SIG-M5 (cell line): ENCODE measurements at places on chromosomes 12 and 14.

DNA sequence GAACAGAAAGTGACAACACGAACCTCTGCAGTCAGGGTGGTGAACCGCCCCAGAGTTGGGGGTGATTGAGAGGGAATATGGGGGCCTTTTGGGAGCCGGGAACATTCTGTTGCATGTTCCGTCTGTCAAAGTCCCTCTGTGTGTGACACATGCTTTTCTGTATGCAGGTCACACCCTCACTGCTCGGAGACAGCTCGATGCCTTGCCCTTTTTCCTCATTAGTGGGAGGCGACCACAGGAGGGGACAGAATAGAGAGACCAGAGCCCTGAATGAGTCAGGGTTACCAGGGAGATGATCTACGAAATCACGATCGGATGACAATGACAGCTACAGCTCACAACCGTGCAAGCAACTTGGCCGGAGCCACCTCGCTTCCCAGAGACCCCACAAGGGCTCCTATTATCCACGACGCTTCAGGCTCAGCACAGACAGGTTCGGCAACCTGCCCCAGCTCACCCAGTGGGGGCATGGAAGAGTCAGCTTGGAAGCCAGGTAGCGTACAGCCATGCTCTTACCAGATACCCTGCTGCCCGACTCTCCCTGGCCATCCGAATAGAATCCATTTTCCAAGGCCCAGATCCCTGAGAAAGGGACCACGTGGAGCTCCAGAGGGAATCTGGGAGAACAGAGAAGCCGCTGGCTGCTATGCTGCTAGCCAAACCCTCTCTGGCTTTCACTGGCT is 38.8 kb downstream of the TESC start:
- no peak for DNase-seq

GRCh38 chr12:57142121-57142520 is 5.3 kb downstream of the LRP1-AS start:
- DNase-seq = no peak

- DNase-seq = no peak
Observed at GRCh38 chr14:70278281-70278680, 81.2 kb downstream of the COX16 start.

DNA sequence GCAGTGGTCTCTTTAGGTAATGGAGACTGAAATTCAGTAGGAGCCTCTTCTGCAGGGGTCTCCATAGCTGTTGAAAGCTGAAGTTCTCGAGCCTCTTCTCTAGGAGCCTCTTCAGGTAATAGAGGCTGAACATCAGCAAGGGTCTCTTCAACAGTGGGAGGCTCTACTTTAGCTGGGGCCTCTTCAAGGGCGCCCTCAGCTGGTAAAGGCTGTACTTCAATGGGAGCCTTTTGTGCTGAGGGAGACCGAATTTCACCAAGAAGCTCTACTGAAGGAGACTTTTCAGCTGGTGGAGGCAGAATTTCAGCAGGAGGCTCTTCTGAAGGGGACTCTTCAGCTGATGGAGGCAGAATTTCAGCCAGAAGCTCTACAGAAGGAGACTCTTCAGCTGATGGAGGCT is 1.5 kb downstream of the FSCB start:
- DNase-seq = no peak

GRCh38 chr12:52324153-52324444 is 2.9 kb upstream of the KRT83 start:
- no peak for DNase-seq

DNA sequence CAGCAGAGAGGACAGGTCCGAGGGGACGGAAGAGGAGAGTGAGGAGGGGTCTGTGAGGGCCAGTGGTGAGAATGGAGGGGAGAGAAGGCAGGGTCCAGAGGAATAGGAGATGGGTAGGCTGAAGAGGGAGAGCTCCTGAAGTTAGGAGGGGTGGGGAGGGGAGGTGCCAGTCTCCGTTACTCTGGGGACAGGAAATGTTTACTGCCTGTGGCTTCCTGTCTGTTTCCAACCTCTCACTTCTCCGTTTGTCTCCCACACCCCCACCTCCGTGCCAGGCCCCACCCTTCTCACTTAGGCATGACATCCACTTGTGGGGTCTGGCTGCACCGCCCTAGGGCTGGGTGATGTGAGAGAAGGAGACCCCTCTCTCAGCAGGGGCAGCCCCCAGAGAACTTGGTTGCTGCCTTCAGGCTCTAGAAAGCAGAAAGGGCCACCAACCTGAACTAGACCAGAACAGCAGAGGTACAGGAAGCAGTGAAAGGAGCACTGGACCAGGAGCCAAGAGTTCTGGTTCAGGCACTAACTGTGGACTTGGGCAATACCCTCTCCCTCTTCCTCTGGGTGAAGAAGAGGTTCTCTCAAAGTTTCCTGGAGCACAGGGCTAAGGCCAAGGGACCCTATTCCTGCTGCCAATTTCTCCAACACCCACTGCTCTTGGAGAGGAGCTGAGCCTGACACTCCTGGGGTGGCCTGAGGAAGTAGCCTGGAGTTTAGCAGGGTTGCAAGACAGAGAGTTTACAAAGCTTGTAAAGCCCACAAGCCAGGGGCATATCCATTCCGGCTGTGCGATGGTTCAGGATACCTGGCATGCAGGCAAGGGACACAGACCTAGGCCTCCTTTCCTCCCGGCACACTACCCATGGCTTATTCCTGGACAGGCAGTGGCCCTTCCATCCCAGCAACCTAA is 5.5 kb downstream of the ITGA5 start:
- peak; percentile 33 for DNase-seq

- DNase-seq = no peak
Observed at GRCh38 chr12:101204602-101205304, 5.3 kb downstream of the SLC5A8 start.

- no peak for DNase-seq
Observed at GRCh38 chr12:65720136-65721130, 103.8 kb upstream of the HMGA2 start.

GRCh38 chr12:6328945-6329702 is 12.8 kb downstream of the TNFRSF1A start:
- no peak for DNase-seq

DNA sequence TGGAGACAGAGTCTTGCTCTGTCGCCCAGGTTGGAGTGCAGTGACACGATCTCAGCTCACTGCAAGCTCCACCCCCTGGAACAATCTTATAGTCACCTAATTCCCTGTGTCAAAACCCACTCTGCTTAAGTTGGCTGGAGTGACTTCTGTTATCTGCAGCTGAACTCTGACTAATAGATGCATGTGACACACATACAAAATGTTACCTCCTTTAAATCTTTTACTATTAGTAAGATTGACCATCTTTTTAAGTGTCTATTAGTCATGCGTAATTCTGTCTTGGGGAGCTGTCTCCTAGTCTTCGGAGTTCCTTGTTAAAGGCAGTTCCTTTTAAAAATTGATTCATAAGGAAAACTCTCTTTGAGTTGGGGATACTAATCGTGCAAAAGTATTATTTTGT is 7.4 kb downstream of the IFI27L1 start:
- no peak for DNase-seq

GRCh38 chr14:24741871-24742270 is 107.9 kb upstream of the GZMB start:
- DNase-seq = no peak

DNA sequence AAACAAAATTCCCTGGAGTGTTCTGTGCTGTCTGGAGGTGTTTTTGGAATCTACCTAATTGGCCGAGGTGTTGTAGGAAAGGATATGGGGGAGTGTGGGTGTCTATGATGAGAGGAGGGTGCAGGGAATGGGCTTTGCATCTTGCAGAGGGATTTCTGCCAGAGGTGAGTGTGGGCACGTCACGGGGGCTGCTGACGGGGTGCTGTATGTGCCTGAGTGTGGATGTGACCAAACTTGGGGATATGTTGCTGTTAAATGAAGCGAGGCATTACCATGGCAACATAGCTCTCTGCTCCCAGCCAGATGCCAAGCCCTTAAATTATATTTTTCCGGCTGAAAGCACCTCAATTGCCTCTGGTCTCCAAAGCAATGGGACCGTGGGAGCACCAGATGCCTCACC is 44.3 kb upstream of the SPTLC2 start:
- DNase-seq = no peak

DNA sequence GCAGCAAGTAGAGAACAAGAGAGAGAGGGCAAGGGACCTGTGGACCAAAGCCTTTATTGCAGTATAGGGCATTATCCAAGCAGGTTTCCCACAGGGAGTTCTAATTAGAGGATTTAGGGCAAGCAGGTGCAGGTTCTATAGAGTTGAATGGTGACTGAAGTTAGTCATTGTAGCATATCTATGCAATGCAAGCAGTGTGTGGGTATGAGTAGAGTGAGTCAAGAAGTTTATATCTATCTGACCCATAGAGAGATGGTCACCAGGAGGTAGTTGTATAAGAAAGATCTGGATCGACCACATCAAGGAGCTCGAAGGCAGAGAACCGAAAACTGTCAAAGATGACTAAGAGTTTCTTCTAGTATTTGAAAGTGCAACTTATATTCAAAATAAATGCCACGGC is 167.3 kb downstream of the PLCZ1 start:
- no peak for DNase-seq

DNA sequence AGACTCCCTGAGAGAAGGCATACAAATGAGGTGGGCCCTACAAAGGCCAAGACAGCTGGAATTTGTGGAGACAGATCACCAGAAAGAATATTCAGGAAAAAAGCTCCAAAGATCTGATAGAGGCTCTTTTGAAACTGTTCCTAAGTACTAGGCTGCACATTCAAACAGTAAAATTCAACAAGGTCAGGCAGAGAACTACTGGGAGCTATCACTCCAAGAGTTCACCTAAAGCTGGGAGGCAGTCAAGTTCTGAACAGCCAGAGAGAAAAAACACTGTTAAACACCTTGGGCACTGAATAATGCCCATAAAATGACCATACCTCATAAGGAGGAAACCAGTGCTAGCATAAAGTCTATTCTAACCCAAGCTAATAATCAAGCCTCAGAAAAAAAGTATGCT is 28.6 kb downstream of the MED13L start:
- DNase-seq = no peak

GRCh38 chr12:80659512-80660063 is 47.8 kb upstream of the MYF6 start:
- no peak for DNase-seq

GRCh38 chr12:106090591-106091445 is 47.9 kb downstream of the NUAK1 start:
- DNase-seq = no peak

DNA sequence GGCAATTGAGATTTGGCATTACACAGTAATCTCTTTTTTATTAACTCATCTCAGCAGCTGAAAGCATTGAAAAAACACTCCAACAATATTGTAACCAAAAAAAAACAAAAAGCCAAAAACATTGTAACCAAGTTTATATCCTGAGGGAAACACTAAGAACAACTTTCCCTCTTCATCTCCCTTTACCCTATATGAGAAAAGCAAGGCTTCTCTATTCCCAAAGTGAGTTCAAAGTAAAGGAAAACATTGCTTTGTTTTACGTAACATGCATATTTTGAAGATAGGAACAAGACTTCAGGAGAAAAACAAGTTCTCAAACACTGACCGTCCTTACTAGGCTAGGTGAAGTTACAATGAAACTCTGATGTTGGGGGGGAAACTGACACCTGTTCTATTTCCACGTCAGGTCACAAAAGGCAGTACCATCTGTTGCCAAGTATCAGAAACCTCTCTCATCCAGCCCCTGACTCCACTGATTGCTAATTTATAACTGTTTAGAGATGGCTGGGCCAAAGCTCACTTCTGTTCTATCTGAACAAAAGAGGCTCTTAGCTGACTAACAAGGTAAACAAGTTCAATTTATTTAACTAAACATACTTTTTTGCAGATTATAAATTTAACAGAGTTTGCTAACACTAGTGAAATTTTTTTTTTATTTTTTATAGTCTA is 67.9 kb upstream of the PLXNC1 start:
- no peak for DNase-seq

DNA sequence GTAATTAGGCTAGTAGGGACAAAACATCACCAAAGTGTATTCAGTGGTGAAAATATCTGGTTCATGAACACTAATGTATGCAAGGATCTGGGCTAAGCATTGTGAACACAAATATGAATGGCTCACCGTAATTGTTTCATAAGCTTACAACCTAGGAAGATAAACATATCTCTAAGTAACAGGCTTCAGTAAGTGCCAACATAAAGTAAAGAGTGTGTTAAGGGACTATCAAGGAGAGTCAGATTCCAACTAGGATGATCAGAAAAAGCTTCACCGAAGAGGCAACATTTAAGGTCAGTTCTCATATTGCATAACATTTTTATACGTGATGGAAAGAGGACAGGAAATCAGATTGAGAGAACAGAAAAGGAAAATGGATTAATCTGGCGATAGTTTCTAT is 29.4 kb downstream of the ABCC9 start:
- no peak for DNase-seq

GRCh38 chr14:85463512-85463911 is 66.4 kb upstream of the FLRT2 start:
- no peak for DNase-seq

DNA sequence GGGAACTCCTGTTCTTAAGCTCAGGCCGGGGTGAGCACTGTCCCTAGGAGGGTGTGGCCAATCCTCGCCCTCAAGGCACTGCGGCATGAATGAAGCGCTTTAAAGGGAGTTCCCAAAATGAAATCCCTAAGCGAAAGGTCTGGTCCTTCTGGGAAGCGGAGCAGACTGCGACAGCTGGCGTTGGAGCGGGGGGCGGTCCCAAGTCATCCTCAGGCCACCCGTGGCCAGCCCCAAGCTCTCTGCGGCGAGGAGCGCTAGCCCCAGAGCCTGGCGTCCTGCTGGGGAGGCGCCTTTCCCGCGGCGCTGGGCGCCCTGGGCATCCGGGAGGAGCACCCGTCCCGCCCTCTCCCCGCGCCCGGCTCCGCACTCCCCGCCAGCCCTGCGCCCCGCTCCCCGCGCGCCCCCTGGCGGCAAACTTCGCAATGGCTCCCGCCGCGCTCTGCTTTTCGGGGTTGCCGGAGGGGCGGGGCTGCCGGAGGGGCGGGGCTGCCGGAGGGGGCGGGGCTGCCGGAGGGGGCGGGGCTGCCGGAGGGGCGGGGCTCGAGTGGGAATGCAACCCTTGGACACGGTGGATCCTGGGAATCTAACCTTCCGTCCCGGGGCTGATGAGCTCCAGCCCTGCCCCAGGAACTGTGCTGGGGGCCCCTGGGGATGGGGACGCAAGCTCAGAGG is 25.4 kb downstream of the ZBTB42 start:
- no peak for DNase-seq

GRCh38 chr12:46970636-46971035 is 108.8 kb upstream of the PCED1B start:
- no peak for DNase-seq

GRCh38 chr12:107677671-107678070 is 7.9 kb upstream of the PWP1 start:
- DNase-seq = no peak

DNA sequence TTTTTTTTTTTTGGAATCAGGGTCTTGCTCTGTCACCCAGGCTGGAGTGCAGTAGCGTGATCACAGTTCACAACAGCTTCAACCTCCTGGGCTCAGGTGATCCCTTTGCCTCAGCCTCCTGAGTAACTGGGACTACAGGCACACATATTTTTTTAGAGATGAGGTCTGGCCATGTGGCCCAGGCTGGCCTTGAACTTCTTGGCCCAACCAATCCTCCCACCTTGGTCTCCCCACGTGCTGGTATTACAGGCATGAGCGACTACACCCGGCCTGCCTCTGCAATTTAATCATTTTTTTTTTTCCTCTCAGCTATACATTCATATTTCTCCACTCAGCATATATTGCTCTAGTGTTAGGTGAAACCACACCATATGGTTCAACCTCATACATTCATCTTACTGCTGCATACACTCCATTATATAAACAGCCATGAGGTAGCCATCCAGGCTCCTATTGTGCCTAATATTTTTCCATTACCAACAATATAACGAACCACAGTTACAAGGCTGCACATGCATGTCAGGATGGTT is 7.1 kb downstream of the STX2 start:
- no peak for DNase-seq
